ENCODE measurements at places on chromosomes 16 and 17.

DNA sequence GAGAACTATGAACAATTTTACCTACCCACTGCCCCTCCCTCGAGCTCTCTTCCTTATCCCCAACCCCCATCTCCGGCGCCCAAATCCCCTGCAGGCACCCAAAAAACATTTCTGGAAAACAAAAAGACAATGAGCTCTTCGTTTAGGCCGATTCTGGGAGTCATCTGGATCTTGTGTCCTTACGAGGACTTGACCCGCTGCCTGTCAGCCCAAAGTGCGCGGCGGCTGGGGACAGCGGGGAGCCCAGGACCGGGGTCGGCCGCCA is 524 bp downstream of the STRADA start:
- no peak for DNase-seq

- DNase-seq, result no peak
These were observed 28.8 kb upstream of the ABCC11 start for GRCh38 chr16:48276102-48276501.

DNA sequence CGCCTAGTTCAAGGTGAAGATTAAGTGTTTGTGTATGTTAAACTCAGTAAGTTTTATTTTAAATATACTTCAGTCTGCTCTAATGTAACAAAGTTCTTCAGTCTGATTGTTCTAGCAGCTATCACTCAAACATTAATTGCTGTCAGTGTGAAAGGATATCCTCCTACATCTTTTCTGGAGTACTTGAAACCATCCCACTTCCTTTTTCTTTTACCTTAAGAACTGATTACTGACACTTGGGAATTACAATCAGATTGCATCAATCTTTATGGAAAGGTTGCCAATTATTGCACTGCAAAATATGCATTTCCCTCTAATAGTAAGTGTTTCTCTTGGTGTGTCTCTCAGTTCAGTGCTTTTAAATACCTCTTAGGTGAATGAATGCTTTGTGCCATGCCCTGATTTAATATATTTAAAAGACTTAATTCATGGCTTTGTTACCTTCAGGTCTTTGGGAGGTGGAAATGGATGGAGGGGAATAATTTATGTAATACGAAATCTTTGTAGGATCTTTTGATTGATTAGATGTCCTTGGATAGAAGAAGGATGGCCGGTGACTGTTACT is 16.6 kb downstream of the MRTFB start:
- no peak for DNase-seq

GRCh38 chr17:46986366-46986765 is 7.3 kb upstream of the RPRML start:
- no peak for DNase-seq

DNA sequence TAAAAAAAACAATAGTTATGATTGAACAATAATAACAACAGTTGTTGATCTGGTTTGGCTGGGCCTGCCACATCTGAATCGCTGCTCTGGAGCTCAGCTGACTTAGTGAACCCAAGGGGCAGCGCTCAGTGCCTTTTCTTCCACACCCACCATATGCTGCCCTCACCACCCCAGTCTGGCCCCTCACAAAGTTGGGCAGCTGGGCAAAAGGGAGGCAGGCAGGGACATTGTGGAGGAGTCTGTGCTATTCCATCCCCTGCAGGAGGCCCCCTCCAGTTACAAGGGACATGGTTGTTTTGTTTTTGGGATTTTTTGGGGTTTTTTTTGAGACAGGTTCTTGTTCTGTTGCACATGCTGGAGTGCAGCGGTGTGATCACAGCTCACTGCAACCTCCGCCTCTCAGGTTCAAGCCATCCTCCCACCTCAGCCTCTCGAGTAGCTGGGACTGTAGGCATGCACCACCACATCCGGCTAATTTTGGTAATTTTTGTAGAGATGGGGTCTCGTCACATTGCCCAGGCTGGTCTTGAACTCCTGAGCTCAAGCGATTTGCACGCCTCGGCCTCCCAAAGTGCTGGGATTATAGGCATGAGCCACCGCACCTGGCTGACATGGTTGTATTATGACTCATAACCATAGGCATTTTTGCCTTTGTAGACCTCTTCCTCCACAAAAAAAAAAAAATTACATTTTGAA is 8.6 kb upstream of the PECAM1 start:
- no peak for DNase-seq

- no peak for DNase-seq
These were observed 107.1 kb downstream of the USP22 start for GRCh38 chr17:20935740-20936139.

- no peak for DNase-seq
These were observed 1.6 kb downstream of the GFAP start for GRCh38 chr17:44913676-44914075.

- no peak for DNase-seq
These were observed 35.0 kb downstream of the STAT5A start for GRCh38 chr17:42323268-42323773.

DNA sequence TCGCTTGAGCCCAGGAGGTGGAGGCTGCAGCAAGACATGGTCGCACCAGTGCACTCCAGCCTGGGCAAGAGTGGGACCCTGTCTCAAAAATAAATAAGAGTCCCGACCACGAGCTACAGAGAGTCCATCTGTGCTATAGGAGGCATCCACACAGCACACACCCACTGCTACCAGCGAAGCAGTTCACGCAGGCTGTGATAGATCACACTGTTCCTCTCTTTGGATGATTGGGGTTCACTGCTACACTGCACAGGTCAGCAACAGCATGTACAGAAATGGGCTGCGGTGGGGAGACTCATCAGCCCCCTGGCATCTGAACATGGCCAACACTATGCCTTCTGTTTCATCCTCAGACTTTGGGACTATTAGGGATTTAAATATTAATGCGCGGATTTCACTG is 33.8 kb downstream of the PMM2 start:
- DNase-seq, result no peak

GRCh38 chr16:81524382-81524781 is 79.8 kb downstream of the CMIP start:
- DNase-seq, result peak; percentile 52

- DNase-seq, result no peak
These were observed 2.3 kb downstream of the DNASE1 start for GRCh38 chr16:3656491-3657468.

- no peak for DNase-seq
These were observed 12.1 kb upstream of the CBX8 start for GRCh38 chr17:79808763-79809529.

DNA sequence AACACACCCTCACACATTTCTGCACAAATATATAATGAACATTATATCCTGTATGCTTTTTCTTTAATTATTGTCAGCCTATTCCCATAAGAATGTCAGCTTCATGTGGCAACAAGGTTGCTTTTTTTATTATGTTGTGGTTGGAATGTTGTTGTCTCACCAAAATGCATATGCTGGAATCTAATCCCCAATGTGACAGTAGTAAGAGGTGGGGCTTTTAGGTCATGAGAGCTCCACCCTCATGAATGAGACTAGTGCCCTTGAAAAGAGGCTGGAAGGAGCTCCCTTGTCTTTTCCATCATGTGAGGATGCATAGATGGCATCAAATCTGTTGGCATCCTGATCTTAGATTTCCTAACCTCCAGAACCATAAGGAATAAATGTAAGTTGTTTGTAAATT is 131.3 kb upstream of the IRX6 start:
- no peak for DNase-seq

Data from central memory CD8-positive, alpha-beta T cell (primary cell).